Cortex of kidney (tissue), 1 donor: ENCODE measurements at places on chromosomes 1 and 21.

- DNase-seq: no peak
These were observed 34.1 kb downstream of the ARHGEF10L start for GRCh38 chr1:17573518-17574041.

GRCh38 chr1:81449786-81450185 is 350.9 kb upstream of the ADGRL2 start:
- DNase-seq: no peak

GRCh38 chr1:36177589-36178431 is 21.9 kb downstream of the MAP7D1 start:
- DNase-seq: no peak

- DNase-seq: no peak
These were observed 358.0 kb upstream of the C1orf87 start for GRCh38 chr1:60431593-60431992.

DNA sequence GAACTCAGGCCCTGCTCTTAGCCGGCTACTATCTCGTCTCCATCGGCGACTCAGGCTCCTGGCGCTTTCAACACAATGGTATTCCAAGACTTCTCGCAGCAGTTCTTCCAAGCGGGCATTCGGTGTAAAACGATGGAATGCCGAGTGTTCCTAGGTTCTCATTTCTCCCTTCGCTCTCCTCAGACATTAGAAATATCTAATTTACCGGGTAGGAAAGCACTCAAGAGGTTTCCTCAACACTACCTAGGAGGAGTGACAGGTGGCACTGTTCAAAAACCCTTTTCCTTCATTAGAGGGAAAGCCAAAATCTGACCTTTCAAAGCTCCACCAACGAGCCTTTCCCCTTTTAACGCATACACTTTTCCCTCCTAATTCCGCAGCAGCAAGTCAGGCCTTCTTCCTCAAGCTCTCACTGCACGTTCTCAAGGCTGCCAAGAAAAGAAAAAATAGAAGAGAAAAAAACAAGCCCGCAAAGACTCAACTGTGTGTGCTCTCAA is 601 bp downstream of the UBE2G2 start:
- no peak for DNase-seq

DNA sequence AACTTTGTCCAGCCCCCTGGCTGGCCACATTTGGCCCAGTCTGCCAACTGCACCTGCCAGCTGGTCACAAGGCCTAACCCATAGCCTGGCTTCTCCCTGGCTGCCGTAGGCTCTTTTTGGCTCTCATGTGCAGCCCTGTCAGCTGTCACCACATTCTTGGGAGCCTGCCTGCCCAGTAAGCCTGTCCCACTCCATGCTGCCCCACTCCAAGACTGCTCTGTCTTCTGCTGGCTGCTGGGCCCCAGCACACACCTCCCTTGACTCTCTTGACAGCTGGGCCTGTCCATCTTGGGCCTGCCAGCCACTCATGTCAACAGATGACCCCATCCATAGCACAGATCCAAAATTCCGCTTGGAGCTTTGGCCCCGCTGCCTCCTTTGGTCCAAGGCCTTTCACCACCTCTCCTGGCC is 74.3 kb upstream of the EDN2 start:
- no peak for DNase-seq

GRCh38 chr1:157641177-157641576 is 43.3 kb upstream of the FCRL4 start:
- DNase-seq: no peak

GRCh38 chr1:61518670-61519400 is 206.1 kb downstream of the TM2D1 start:
- DNase-seq: no peak

GRCh38 chr21:29477941-29478340 is 179.2 kb downstream of the BACH1 start:
- DNase-seq: no peak
